ENCODE measurements at places on chromosomes 6 and 20.

- no peak for DNase-seq
Measured at GRCh38 chr6:105593056-105593690, 190.3 kb upstream of the PREP start.

- no peak for DNase-seq
Measured at GRCh38 chr6:95581073-95581472, 3.7 kb downstream of the MANEA start.

DNA sequence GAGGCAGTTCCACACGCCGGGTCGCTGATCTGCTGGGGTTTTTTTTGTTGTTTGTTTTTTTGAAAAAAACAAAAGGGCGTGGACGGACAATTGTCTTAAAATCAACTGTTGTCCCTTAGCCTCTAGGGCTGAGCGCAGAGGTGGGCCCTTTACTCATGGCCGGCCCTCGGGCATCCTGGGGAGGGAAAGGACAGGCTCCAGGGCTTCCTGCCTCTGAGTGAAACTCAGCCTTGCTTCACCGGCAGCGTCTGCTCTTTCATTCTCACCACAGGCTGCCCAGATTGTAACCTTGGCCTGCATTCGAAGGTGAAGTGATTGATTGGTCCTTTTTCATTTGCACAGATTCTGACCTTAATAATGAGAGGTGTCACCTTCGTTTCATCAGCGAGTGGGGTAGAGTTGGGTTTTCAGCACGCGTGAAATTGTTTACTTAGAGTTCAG is 797 bp downstream of the SMIM13 start:
- peak; percentile 67 for DNase-seq

- DNase-seq = no peak
Measured at GRCh38 chr6:8017705-8018104, 46.5 kb downstream of the BLOC1S5 start.

DNA sequence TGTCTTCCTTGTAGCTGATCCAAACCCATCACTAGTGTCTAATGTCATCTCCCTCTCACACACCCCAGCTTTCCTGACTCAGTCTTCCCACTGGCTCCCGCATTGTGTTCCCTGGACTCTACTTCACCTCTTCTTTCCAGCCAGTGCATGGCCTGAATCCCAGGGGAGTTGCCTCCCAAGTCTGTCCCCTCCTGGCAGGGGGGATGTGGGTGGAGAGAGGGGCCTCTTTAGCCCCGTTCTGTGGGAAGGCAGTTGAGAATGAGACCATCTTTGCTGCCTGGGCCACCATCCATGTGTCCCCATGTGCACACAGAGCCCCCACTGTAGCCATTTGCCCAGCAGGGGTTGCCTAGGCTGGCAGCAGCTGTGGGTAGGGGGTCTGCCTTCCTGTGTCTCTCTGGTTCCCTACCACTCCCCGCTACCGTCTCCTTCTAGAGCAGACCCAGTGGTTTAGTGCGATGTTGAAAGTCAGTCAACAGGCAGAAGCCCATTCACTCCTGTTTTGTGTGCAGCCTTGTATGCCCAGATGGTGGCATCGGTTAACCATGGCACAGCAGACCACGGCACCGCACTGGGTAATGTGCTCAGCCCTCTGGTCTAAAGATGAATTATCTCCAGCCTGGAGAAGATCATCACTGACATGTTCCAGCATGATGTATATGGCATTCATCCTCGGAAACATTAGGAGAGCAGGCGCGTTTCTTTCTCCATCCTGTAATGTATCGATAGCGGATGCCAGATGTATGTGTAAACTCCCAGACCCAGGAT is 178.8 kb upstream of the SNX9 start:
- peak; percentile 32 for DNase-seq

DNA sequence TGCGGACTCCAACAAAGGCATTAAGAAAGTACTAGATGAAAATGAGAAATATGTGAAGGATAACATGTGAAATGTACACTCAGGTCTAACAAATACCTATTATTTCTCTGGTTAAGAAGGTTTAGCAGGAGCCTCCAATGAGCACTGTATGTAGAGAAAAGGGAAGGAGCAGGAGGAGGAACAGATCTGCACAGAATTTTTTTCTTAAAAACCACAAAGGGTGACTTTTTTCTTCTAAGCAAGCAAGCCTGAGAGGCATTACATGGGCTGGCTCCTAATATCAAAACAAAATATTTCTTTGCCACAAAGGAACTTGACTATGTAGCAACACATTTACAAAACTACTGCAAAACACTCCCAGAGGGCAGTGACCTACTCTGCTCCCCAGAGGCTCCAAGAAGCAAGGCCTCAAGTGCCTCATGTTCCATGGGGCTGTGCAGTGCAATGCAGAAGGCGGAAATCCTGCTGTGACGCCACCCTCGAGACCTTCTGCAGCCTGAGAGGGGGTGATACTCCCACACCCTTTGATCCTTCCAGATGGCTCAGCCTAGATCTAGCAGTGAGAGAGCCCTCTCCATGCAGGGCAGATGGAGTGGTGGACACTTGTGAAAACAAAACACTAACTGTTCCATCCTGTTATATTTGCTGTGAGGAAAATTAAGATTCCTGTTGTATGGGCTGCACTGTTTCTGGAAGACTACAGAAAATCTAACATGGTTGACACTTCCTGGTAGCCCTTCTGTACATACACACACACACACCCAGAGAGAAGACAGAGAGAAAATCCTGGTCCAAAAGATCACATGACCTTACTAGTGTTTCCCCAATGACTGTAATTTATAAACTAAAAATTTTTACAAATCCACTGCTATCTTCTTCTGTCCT is 36.0 kb upstream of the SMIM29 start:
- peak; percentile 11 for DNase-seq

- no peak for DNase-seq
Measured at GRCh38 chr6:28995093-28995650, 9.9 kb downstream of the ZNF311 start.

DNA sequence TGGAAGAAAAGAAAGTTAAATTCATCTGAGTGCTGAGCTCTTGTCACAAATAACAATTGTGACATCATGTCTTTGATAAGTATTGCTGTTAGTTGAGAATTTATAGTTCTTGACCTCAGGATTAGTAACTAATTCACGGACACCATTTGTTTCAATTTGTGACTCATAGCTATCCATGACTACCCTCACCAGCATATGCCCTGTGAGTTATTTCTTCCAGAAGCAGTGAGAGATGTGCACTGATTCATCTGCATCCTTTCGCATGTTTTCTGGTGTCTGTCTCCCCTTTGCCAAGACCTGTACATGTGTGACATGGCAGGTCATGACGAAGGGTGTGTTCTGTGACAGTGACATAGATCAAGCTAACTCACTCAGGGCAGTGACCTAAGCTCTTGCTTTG is 86.9 kb downstream of the SOBP start:
- DNase-seq = peak; percentile 46

GRCh38 chr20:46323557-46323956 is 15.3 kb upstream of the CDH22 start:
- no peak for DNase-seq

DNA sequence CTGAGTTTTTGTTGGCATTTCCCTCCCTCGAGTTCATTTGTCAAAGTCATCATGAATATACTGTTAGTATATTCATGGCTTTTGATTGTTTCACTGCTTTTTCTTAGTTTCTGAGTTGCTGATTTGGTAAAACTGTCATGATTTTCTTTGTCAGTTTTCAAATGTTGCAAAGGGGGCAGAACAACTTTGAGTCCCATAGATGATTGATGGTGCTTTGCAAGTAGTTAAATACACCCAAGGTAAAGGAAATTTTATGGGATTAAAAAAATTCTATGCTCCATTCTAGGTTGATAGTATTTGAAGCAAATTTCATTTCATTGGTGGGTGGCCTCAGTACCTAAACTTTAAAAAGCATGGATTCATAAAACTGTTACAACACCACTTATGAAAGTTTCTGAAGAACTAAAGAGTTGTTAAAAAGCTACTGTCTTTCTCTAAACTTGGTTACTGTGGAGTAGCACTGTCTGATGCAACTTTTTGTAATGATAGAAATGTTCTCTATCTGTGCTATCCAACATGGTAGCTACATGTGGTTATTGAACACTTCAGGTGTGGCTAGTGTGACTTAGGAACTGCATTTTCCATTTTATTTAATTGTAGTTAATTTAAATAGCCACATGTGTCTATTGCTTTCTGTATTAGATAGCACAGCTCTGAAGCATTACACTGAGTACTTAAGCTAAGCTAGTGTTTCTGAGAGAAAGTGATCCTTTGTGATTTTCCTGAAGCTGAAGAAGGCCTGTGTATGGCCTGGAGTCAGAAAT is 153.6 kb downstream of the ZFAND3 start:
- DNase-seq = no peak

- no peak for DNase-seq
Measured at GRCh38 chr6:38644951-38645350, 5.2 kb upstream of the BTBD9 start.

GRCh38 chr6:33547499-33547898 is 32.6 kb downstream of the BAK1 start:
- peak; percentile 99 for DNase-seq

- peak; percentile 31 for DNase-seq
Measured at GRCh38 chr6:22145823-22146677, 150.8 kb downstream of the PRL start.

DNA sequence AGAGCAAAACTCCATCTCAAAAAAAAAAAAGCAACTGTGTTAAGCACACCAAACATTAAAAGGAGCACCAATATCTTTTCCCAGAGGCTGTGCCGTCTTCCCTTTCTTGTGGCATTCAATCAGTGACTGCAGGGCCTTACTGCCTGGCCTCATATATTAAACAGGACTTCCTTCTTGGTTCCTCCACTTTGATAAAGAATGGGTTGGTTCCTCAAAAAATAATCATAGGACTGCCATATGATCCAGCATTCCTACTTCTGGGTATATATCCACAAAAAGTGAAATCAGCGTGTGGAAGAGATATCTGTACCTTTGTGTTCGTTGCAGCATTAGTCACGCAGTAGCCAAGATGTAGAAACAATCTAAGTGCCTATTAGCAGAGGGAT is 40.3 kb upstream of the GFOD1 start:
- DNase-seq = no peak

- peak; percentile 71 for DNase-seq
Measured at GRCh38 chr20:23446505-23446904, 6.2 kb downstream of the CST11 start.
